ENCODE measurements at places on chromosomes 6 and 20. TPM values are rescaled to one million over a fixed set of nuclear protein-coding genes. Genes with fewer than 3 reads are reported as not detected.
A peak's percentile ranks its signal among the peaks of the same experiment; 100 is the strongest.

- peak; percentile 98 for DNase-seq
These were observed 31.5 kb downstream of the SF3B5 start for GRCh38 chr6:144063744-144064401.

GRCh38 chr20:18001131-18001921, 32.5 kb downstream of the MGME1 start:
- peak; percentile 55 for DNase-seq

DNA sequence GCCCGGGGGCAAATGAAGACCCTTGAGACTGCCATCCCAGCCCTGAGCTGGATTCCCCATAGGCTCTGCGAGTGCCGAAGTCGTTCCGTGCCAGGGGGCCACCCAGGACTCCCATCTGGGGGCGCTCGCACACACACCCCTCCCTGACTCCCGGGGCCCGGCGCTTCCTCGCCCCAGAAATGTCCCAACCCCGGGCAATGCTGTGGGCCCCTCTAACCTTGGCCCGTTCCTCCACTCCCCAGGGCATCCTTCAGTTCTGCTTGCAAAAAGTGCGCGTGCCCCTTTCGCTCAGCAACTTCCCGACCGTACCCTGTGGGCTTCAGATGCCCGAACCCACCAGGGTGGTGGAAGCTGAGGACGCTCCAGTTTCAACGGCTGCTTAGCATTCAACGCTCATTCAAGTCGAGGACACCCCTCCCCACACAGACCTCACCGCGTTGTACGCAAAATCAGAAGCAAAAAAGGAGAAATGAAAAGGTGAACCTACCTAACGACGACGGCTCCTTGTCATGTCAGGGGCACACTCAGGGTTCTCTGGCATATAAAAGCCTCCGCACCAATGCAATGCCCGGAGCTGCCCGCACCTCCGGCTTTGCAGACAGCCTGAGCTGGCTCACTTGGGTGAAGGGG, 25.3 kb downstream of the RIPOR2 start:
- peak; percentile 56 for DNase-seq

DNA sequence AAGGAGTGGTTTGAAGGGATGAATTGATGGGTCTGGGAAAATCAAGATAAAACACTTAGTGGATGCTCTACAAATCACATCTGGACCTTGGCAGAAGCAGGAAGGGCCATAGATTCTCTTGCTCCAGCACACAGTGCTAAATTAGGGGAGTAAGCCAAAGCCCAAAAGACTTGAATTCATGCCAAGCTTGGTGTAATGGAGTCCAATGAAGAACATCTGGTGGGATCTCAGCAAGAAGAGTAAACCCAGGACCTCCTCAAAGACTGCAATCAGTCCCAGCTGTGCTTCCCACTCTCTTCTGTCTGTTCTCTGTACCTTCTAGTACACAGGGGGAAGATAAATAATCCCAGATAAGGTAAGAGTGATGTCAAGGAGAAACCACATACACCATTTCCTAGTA, 683.4 kb downstream of the RNF144B start:
- DNase-seq = no peak

GRCh38 chr20:19047040-19047950, 165.1 kb upstream of the SLC24A3 start:
- DNase-seq = peak; percentile 65

NEURL2 gene
- 26.5 TPM for total RNA-seq

DNA sequence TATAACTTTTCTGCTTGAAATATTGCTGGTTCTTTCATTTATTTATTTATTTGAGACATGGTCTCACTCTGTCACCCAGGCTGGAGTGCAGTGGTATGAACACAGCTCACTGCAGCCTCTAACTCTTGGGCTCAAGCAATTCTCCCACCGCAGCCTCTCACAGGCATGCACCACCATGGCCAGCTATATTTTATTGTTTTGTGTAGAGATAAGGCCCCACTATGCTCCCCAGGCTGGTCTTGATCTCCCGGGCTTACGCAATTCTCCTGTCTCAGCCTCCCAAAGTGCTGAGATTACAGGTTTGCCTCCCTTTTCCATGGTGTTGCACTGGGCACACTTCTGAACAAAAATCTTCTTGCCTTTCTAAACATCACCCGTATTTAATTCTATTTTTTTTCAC, 39.1 kb upstream of the RNGTT start:
- no peak for DNase-seq

DNA sequence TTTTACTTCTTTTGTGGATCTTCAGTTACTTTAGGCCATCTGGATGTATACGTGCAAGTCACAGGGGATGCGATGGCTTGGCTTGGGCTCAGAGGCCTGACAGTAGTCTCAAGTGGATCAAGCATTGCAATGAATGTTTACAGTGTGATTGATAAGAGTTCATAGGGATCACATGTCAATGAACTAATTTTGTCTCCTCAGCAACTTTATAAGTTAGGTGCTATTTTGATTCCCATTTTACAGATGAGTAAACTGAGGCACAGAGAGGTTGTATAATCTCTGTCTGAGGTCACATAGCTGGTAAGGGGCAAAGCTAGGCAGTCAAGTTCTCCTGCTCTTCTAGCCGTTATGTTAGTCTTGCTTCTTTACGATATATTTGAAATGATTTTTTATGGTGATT, 13.5 kb downstream of the MEI4 start:
- no peak for DNase-seq

Measured in Peyer's patch (tissue), 4 donors.